ENCODE measurements at places on chromosomes 1 and 21.

- H3K36me3 ChIP-seq, result peaks cover 32% of the 10 kb centered on the region
- no peak for DNase-seq
- peaks cover 41% of the 10 kb centered on the region for H3K4me1 ChIP-seq
- no peak overlapping the region for H3K27ac ChIP-seq
- H3K4me3 ChIP-seq, result no peak overlapping the region
- no peaks in the 10 kb centered on the region for H3K27me3 ChIP-seq
These were observed 34.6 kb downstream of the RUNX1 start for GRCh38 chr21:35014302-35015041.

- H3K27ac ChIP-seq, result peak overlapping the region; percentile 88
- peaks cover 35% of the 10 kb centered on the region for H3K4me1 ChIP-seq
These were observed 47.9 kb downstream of the LAMC1 start for GRCh38 chr1:183070923-183071618.

- no peak for DNase-seq
- H3K27me3 ChIP-seq, result peaks cover 11% of the 10 kb centered on the region
- H3K27ac ChIP-seq, result peak overlapping the region; percentile 62
These were observed 18.9 kb upstream of the USP24 start for GRCh38 chr1:55234016-55234415.

DNA sequence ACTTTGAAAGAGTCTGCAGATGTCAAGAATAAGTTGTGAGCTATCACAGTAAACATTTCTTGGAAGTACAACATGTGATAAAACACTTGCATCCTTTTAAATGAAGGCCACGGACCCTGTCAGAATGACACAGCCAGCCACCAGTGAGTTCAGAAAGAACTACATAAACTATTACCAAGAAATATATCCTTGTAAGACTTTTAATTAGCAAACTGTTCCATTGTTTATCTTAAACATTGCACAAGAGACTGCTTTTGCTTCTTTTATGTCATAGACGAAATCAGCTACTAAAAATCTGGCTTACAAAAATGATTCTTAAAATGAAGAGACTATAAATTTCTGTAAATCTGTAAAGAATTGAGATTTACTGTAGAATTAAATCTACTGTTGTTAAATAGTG is 17.9 kb downstream of the LRRC7 start:
- H3K4me1 ChIP-seq, result no peaks in the 10 kb centered on the region
- H3K27me3 ChIP-seq, result no peaks in the 10 kb centered on the region
- H3K36me3 ChIP-seq, result no peaks in the 10 kb centered on the region
- DNase-seq, result no peak
- no peak overlapping the region for H3K27ac ChIP-seq

DNA sequence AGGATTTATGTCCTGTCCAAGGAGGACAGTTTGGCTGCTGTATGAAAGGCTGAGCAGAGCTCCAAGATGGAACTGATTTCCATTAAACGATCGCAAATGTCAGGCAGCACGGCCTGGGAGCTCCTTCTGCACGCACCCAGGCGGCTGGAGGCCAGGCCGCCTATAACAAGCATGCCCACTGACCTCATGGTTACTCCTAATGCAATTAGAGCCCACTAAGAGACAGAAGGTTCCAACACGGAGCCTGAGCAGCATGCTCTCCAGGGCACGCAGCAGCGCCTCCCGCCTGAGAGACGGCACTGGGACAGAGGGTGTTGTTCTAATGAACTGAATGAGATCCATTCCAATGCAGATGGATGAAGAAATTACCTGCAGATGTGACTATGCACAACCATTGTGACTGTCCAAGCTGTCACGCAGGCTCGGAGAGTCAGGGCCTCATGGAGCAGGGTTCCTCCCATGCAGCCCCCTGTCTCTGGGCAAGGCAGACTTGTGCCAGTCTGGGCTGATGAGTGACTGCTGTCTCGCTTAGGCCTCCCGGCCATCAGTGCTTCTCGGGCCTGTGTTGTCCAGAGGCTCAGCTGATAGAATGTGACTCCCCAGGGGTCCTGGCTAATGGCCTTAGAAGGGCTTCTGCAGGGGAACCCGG is 25.2 kb upstream of the CDCA8 start:
- H3K36me3 ChIP-seq, result no peaks in the 10 kb centered on the region
- H3K4me3 ChIP-seq, result no peak overlapping the region
- no peak overlapping the region for H3K27ac ChIP-seq
- H3K4me1 ChIP-seq, result peaks cover 2% of the 10 kb centered on the region
- DNase-seq, result no peak

- DNase-seq, result no peak
- peaks cover 6% of the 10 kb centered on the region for H3K4me1 ChIP-seq
These were observed 17.8 kb downstream of the POFUT2 start for GRCh38 chr21:45269861-45270260.

GRCh38 chr21:20647607-20648006 is 350.6 kb upstream of the NCAM2 start:
- H3K36me3 ChIP-seq, result no peaks in the 10 kb centered on the region
- no peaks in the 10 kb centered on the region for H3K4me1 ChIP-seq
- no peak for DNase-seq
- no peaks in the 10 kb centered on the region for H3K27me3 ChIP-seq

- peaks cover 38% of the 10 kb centered on the region for H3K4me1 ChIP-seq
- H3K27me3 ChIP-seq, result no peaks in the 10 kb centered on the region
- H3K4me3 ChIP-seq, result peak overlapping the region; percentile 95
- peaks cover 28% of the 10 kb centered on the region for H3K36me3 ChIP-seq
These were observed 639 bp upstream of the SPATA1 start for GRCh38 chr1:84505493-84506001.

DNA sequence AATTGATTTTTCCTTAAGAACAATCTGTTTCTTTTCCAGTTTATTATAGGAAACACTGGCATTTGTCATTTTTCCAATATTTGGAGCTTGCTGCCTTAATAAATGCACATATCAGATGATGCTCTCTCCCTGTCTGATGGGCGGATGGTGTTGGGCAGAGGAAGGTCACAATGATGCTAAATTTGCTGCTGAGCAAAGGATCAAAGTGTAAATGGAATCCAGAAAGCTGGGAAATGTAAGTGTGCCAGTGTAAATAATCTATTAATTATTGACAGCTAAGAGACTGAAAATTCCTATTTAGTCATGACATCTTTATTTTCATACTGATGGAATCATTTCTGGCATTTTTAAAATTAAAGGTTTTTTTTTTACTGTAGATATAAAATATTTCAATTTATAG is 243.2 kb downstream of the PTBP2 start:
- no peaks in the 10 kb centered on the region for H3K4me1 ChIP-seq
- H3K27me3 ChIP-seq, result peaks cover 25% of the 10 kb centered on the region
- DNase-seq, result no peak
- no peak overlapping the region for H3K4me3 ChIP-seq
- H3K27ac ChIP-seq, result no peak overlapping the region
